ENCODE measurements at places on chromosomes 13 and 19.

- no peak for DNase-seq
Measured at GRCh38 chr13:51786425-51787265, 17.3 kb downstream of the DHRS12 start.

DNA sequence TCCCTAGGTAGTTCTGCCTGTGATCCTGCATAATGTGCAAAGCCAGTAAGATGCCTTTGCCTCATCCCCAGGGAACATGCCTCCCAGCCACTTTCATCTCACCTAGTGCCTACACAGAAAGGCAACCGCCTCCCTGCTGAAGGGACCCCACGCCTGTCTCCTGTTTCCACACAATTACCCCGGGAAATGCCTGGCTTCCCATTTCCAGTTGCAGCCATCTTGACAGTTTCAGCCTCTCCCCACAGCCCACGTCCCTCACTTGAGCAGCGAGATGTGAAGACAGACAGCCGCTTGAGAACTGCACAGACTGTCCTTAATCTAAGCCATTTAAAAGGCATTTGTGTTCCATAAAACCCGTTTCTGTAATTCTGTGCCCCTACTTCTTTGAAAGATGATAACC lies 4.7 kb upstream of the UQCRFS1 start:
- no peak for DNase-seq

- DNase-seq, result peak; percentile 53
Measured at GRCh38 chr19:55119053-55119452, 1.6 kb upstream of the PPP1R12C start.

DNA sequence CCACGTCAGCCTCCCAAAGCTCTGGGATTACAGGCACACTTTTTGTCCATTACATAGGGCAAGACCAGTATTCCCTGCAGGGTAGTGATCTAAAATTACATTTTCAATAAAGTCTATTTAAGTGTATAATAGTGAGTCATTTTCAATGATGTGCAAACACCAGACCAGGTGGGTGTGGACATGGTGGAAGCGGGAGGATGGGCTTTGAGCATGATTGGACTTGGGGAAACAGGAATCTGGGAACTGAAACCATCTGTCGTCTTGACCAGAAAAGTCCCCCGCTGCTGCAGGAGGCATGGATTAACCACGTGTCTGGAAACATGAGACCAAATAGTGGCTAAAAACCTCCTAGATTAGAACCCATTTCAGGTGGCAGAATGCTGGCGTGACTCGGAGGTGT lies 4.9 kb downstream of the FXYD3 start:
- no peak for DNase-seq

- DNase-seq, result no peak
Measured at GRCh38 chr13:105370011-105370650, 1165.3 kb downstream of the EFNB2 start.

- DNase-seq, result no peak
Measured at GRCh38 chr13:108360139-108360538, 90.6 kb downstream of the TNFSF13B start.

DNA sequence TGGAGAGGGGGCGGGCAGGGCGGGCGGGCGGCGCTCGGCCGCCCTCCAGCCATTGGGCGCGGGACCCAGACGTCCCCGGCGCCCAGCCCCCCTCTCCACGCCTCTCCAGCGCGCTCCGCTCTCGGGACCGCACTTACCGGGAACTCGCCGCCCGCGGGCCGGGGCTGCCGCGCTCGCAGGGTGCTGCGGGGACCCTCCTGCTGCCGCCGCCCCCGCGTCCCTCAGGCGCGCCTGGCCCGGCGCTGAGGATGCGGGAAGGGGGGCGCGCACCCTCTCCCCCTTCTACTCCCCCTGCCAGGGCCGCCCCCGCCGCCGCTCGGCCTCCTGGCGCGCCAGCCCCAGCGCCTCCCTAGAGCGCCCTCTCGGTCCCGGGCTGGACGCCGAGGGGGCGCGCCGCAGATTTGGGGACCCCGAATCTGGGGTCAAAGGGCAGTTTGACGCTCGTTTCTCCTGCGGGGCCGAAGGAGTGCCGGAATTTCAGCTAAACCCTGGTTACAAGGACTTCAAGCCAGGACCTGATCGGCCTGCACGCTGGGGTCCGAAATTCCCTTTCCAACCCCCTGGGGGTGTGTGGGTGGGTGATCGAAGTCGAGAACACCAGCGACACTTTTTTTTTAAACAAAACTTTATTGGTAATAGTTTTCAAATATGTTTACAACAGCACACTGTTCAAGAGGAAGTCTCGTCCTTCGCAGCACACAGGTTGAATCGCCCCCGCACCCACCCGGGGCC lies 696 bp upstream of the SAMD1 start:
- DNase-seq, result peak; percentile 79

All from natural killer cell (primary cell).